ENCODE measurements at places on chromosomes 1 and 21. TPM values are rescaled to one million over a fixed set of nuclear protein-coding genes. Genes with fewer than 3 reads are reported as not detected.

The INSRR gene
- not detected for total RNA-seq

The AADACL3 gene
- total RNA-seq = not detected

The NUF2 gene
- total RNA-seq = 24.1 TPM

The RNU1-1 gene
- 7.3 TPM for total RNA-seq

The CLCNKB gene
- not detected for total RNA-seq

The CHD5 gene
- total RNA-seq = 1.0 TPM

The HFM1 gene
- 0.09 TPM for total RNA-seq

The ANKRD65 gene
- 0.07 TPM for total RNA-seq

The COL18A1 gene
- total RNA-seq = 147 TPM

The S100A7A gene
- not detected for total RNA-seq

The TRIM17 gene
- not detected for total RNA-seq

The ANKRD35 gene
- total RNA-seq = not detected

The WASF2 gene
- total RNA-seq = 52.2 TPM

The LHX8 gene
- 1.7 TPM for total RNA-seq

The KIF14 gene
- 15.1 TPM for total RNA-seq

The DNAI4 gene
- total RNA-seq = 0.74 TPM

The ACTL8 gene
- total RNA-seq = 1.9 TPM

The MCOLN2 gene
- 1.7 TPM for total RNA-seq

The PCSK9 gene
- total RNA-seq = 4.1 TPM

The RAB13 gene
- 133 TPM for total RNA-seq

The RXFP4 gene
- not detected for total RNA-seq

The CCNL2 gene
- total RNA-seq = 58.5 TPM

The AHCTF1 gene
- 31.8 TPM for total RNA-seq

The LCK gene
- total RNA-seq = 0.07 TPM

The GUCA2B gene
- total RNA-seq = not detected

The KCNK1 gene
- total RNA-seq = 13.2 TPM

The KRTAP21-2 gene
- not detected for total RNA-seq

The MASP2 gene
- total RNA-seq = 0.07 TPM

The CD1C gene
- not detected for total RNA-seq

All from A549 treated with DMSO at 1 μM for 4 hours (cell line).